OCI-LY7 (cell line): ENCODE measurements at places on chromosomes 2 and 18. TPM values are rescaled to one million over a fixed set of nuclear protein-coding genes. Genes with fewer than 3 reads are reported as not detected.

Gene RIOK3
- 52.2 and 52.4 TPM in 2 replicates for total RNA-seq

Gene AMMECR1L
- total RNA-seq: 16.7 and 17.1 TPM in 2 replicates

Gene CYS1
- total RNA-seq: 0.17 and 0.68 TPM in 2 replicates

Gene OSR1
- total RNA-seq: not detected in 2 replicates

Gene CHAC2
- 13.7 and 13.9 TPM in 2 replicates for total RNA-seq

Gene NEB
- total RNA-seq: 0.04 and 0.30 TPM in 2 replicates

Gene MEIS1
- 6.1 and 7.3 TPM in 2 replicates for total RNA-seq
